ENCODE measurements at places on chromosomes 6 and 20. TPM values are rescaled to one million over a fixed set of nuclear protein-coding genes. Genes with fewer than 3 reads are reported as not detected.

The COL9A3 gene
- 0.35 TPM for total RNA-seq

The EDN3 gene
- total RNA-seq = not detected

The SMLR1 gene
- total RNA-seq = not detected

The SPEF1 gene
- 0.12 TPM for total RNA-seq

The GPR6 gene
- not detected for total RNA-seq

The PAX1 gene
- not detected for total RNA-seq

The OR12D3 gene
- total RNA-seq = not detected

The ROS1 gene
- not detected for total RNA-seq

The BICRAL gene
- 10.6 TPM for total RNA-seq

The ANKRD66 gene
- not detected for total RNA-seq

The LRRN4 gene
- total RNA-seq = not detected

The BHLHE23 gene
- total RNA-seq = not detected

The MED23 gene
- 20.9 TPM for total RNA-seq

The SLC44A4 gene
- not detected for total RNA-seq

The SNHG17 gene
- total RNA-seq = 259 TPM

The EDN1 gene
- not detected for total RNA-seq

The VGLL2 gene
- total RNA-seq = not detected

All from activated naive CD8-positive, alpha-beta T cell treated with anti-CD3 and anti-CD28 coated beads for 36 hours (primary cell).